Breast epithelium (tissue), 4 donors: ENCODE measurements at places on chromosomes 5 and 9. TPM values are rescaled to one million over a fixed set of nuclear protein-coding genes. Genes with fewer than 3 reads are reported as not detected.

CER1 gene
- not detected for total RNA-seq

- DNase-seq: no peak
- H3K4me1 ChIP-seq: no peaks in the 10 kb centered on the region
- no peak overlapping the region for H3K4me3 ChIP-seq
- no peaks in the 10 kb centered on the region for H3K27me3 ChIP-seq
Observed at GRCh38 chr5:135890296-135890695, 5.3 kb downstream of the IL9 start.

DNA sequence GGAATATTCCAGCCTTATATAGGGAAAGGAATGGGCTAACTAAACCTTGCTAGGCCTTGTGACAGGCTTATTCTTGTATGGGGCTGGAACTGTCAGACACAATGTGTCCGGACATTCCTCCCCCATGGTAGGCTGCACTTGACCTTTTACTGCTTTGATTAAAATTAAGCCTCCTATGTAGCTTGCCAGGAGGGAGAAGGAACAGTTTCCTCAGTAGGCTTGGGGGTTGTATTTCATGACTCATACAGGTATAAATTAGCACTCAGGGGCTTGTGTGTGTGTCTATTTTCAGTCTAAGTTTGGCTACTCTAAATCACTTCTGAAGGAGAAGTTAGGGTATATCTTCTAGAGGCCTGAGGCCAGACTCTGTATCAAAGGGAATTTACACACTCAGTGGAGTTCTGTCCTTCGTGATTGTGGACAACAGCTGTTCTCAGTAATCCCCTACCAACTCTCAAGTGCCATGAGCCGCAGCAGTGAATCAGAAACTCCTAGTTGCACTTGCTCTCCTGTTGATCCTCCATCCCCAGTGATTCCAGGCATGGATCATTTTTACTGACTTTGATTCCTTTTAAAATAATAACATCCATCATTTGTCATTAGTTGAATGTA, 16.4 kb downstream of the ADAMTS16 start:
- H3K4me3 ChIP-seq: no peak overlapping the region
- no peaks in the 10 kb centered on the region for H3K4me1 ChIP-seq
- H3K36me3 ChIP-seq: no peaks in the 10 kb centered on the region
- no peak overlapping the region for H3K27ac ChIP-seq

ADGRV1 gene
- 0.32 TPM for total RNA-seq

STOML2 gene
- total RNA-seq: 89.4 TPM
